ENCODE measurements at places on chromosomes 7 and 10.

- DNase-seq = no peak
Measured at GRCh38 chr7:128123291-128124037, 92.2 kb upstream of the LRRC4 start.

GRCh38 chr10:59829024-59829423 lies 75.8 kb upstream of the MRLN start:
- no peak for DNase-seq

DNA sequence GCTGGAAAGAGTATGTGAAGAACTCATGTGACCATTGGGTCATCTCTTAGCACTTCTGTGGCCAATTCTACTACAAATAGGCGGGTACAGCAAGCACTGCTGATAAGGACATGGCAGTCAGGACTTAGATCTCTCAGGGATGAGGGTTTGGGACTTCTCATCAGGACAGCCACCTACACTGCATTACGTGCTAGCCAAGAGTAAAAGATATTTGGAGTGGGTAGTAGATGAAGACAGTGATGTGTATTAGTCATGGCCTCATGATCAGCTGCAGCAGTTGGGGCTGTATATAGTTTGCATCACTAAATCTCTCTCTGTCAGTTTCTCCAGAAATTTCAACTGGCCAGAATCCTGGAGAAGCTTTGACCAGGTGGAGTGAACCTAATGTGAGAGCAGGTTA lies 9.2 kb downstream of the TAS2R60 start:
- no peak for DNase-seq

DNA sequence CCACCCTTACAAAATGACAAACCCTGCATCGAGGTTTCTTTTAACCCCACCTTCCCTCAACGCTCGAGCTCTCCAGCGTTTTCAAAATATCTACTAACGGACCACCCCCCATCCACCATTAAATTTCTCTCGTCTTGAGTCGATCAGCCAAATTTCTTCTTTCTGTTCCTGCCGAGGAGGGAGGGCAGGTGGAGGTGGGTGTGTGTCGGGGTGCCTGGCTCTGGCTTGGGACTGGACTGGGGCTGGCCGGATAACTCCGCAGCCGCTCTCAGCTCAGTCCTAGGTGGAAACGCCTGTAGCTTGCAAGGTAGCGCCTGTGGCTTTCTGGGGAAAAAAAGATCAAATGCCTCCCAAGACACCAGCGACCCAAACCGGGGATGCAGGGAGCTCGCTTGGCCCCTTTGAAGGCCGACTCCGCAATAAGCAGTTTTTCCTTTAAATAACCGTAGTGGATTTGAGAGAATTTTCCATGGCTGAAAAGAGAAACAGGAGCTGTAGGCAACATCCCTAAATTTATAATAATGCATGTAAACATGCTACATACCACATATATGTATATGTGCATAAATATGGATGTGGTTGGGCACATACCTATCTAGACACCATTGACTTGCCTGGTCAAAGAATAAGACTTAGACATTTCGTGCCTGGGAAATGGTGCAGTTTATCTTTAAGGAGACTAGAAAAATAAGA lies 1.9 kb upstream of the TMEM178B start:
- DNase-seq = peak; percentile 33

GRCh38 chr7:70695795-70696083 lies 436.2 kb upstream of the GALNT17 start:
- DNase-seq = no peak

GRCh38 chr10:108696792-108697477 lies 1226.4 kb downstream of the XPNPEP1 start:
- no peak for DNase-seq

DNA sequence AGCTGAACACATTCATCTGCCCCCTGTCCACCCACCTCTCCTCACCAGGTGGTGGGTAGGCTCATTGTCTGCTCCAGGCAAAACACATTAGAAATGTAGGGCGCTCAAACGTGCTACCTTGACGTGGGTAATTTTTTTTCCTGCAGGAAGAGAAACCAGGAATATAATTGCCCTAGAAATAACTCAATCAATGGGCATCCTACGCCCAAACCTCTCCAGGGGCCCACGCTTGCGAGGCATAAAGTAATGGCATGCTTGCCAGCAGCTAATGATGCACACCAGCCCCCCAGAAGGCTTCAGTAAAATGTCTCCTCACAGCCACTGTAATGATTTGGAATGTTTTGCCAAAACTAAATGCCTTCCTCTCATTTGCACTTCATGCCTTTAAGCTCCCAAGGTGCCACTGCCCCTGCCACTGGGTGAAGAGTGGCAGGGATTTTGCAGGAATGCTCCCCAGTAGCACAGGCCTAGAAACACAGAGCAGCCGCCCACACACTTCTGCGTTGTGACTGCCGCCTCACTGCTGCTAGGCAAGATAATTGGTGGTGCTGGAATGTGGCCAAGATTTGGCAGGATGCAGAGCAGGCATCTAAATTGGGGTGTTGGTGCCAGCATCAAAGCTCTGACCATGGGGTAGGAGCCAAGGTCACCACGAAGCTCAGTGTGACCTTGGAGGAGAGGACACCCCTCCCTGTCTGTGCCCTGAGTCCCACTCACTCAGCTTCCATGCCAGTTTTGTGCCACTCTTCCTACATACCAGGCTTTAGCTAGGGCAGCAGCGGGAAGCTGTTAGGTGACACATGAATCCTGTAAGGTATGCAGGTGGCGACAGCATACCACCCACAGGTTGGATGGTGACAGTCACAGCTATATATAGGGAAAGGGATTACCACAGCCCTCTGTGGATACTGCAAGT lies 48.7 kb upstream of the PPP1R3C start:
- no peak for DNase-seq

DNA sequence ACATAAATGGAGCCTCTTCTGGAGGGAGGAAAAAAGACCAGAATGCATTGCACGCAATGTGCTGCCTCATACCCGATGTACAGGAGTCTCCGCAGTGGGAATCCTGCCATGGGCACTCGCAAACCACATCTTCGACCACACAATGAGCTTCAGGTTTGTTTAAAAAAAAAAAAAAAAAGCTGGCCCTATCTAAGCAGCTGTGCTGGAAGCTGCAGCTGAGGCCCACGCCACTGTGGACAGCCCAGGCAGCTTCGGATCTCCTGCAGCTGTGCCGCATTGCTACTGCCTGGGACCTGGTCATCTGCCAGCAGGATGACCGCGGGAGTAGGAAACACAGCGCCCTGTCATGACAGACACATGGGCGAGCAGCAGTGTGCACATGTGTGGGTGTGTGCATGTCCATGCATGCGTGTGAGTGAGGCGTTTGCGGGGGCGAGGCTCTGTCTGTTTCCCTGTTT lies 26.0 kb downstream of the EN2 start:
- no peak for DNase-seq

- no peak for DNase-seq
Measured at GRCh38 chr10:35415505-35415904, 79.2 kb downstream of the CCNY start.

DNA sequence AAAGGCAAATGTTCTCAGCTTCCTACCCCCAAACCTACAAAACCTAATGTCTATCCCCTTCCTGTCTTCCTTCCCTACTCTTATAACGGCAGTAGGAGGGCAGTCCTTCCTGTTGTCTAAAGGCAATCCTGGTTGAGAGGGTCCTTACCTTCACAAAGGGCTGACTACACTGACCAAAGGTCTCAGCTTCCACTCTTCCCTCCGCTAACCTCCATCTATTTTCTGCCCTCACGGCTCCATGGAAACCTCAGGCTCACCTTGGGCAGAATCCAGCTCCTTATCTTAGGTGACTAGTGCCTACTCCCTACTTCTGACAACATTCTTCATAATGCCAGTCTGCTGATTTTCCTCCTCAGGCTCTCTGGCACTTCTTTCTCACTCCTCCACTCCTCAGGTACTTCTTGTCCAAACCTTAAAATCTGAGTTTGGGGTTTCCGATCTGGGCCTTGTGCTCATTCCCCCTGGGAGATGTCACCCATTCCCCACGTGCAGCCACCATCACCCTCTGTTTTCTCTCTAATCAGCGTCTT lies 542 bp downstream of the FBXL13 start:
- DNase-seq = no peak

GRCh38 chr7:150910996-150911422 lies 58.7 kb downstream of the AOC1 start:
- DNase-seq = peak; percentile 30

- no peak for DNase-seq
Measured at GRCh38 chr10:78247821-78248220, 214.2 kb downstream of the RPS24 start.

GRCh38 chr7:39527296-39527695 lies 38.9 kb upstream of the YAE1 start:
- no peak for DNase-seq

- DNase-seq = peak; percentile 48
Measured at GRCh38 chr7:102044984-102045673, 227.7 kb downstream of the CUX1 start.

GRCh38 chr10:585502-585901 lies 104.0 kb downstream of the DIP2C start:
- no peak for DNase-seq

- DNase-seq = no peak
Measured at GRCh38 chr7:137507096-137507495, 163.6 kb upstream of the PTN start.

DNA sequence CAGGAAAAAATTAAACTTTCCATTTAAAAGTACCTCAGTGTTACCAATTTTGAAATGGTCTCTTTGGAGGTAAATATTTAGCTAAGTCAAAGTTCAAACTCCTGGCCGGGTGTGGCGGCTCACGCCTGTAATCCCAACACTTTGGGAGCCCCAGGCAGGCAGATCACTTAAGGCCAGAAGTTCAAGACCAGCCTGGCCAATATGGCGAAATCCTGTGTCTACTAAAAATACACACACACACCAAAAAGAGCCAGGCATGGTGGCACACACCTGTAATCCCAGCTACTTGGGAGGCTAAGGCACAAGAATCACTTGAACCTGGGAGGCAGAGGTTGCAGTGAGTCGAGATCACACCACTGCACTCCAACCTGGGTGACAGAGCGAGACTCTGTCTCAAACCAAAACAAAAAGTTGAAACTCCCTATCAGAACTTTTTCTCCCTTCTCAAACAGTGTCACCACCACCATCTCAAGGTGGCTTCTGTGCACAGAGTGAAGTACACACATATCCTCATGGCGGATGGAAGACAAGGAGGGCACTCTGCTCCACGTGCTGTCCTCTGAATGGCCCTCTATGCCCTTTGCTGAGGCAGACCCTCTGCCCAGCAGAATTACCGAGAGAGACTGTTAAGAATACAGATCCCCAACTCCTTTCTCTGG lies 11.7 kb upstream of the PIK3CG start:
- no peak for DNase-seq

GRCh38 chr10:3889961-3890522 lies 105.0 kb upstream of the KLF6 start:
- no peak for DNase-seq

GRCh38 chr10:82826132-82826531 lies 951.1 kb downstream of the NRG3 start:
- DNase-seq = no peak

GRCh38 chr7:23470330-23471105 lies at the start of gene IGF2BP3:
Gene IGF2BP3 (minus strand): TSS chr7:23470491. CDS start chr7:23470110, 381 bp downstream.
- DNase-seq = peak; percentile 100

DNA sequence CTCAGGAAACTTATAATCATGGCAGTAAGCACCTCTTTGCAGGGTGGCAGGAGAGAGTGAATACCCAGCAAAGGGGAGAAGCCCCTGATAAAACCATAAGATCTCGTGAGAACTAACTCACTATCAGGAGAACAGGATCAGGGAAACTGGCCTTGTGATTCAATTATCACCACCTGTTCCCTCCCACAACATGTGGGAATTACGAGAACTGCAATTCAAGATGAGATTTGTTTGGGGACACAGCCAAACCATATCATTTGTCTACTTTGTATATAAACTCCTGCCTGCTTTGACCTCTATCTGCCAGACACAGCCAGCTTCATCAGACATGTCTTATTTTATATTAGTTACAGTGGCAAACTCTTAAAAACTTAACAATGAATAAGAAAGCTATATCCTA lies 50.4 kb downstream of the ARMC3 start:
- no peak for DNase-seq

Measured in KBM-7 (cell line).